Gastrocnemius medialis (tissue), 4 donors: ENCODE measurements at places on chromosomes 5 and 9.

GRCh38 chr5:147568710-147569406, 59.0 kb upstream of the DPYSL3 start:
- no peaks in the 10 kb centered on the region for H3K27me3 ChIP-seq
- DNase-seq: no peak
- no peaks in the 10 kb centered on the region for H3K4me1 ChIP-seq
- no peaks in the 10 kb centered on the region for H3K36me3 ChIP-seq
- H3K4me3 ChIP-seq: no peak overlapping the region

GRCh38 chr9:29613773-29614172, 2040.5 kb upstream of the C9orf72 start:
- no peak overlapping the region for H3K4me3 ChIP-seq
- no peak for DNase-seq
- H3K36me3 ChIP-seq: no peaks in the 10 kb centered on the region

DNA sequence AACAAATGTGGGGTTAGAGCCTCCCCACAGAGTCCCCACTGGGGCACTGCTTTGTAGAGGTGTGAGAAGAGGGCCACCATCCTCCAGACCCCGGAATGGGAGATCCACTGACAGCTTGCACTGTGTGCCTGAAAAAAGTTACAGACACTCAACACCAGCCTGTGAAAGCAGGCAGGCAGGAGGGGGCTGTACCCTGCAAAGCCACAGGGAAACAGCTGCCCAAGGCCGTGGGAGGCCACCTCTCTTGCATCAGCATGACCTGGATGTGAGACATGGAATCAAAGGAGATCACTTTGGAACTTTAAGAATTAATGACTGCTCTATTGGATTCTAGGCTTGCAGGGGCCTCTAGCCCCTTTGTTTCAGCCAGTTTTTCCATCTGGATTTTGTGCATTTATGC, 782.3 kb downstream of the BRINP1 start:
- H3K27ac ChIP-seq: no peak overlapping the region
- no peaks in the 10 kb centered on the region for H3K36me3 ChIP-seq
- H3K4me3 ChIP-seq: no peak overlapping the region
- DNase-seq: no peak
- H3K4me1 ChIP-seq: no peaks in the 10 kb centered on the region
- no peaks in the 10 kb centered on the region for H3K27me3 ChIP-seq

- H3K4me3 ChIP-seq: no peak overlapping the region
- no peaks in the 10 kb centered on the region for H3K4me1 ChIP-seq
- H3K27ac ChIP-seq: no peak overlapping the region
- no peaks in the 10 kb centered on the region for H3K36me3 ChIP-seq
- DNase-seq: no peak
- H3K27me3 ChIP-seq: no peaks in the 10 kb centered on the region
These were observed 1466.7 kb upstream of the CDH9 start for GRCh38 chr5:28505121-28505520.

DNA sequence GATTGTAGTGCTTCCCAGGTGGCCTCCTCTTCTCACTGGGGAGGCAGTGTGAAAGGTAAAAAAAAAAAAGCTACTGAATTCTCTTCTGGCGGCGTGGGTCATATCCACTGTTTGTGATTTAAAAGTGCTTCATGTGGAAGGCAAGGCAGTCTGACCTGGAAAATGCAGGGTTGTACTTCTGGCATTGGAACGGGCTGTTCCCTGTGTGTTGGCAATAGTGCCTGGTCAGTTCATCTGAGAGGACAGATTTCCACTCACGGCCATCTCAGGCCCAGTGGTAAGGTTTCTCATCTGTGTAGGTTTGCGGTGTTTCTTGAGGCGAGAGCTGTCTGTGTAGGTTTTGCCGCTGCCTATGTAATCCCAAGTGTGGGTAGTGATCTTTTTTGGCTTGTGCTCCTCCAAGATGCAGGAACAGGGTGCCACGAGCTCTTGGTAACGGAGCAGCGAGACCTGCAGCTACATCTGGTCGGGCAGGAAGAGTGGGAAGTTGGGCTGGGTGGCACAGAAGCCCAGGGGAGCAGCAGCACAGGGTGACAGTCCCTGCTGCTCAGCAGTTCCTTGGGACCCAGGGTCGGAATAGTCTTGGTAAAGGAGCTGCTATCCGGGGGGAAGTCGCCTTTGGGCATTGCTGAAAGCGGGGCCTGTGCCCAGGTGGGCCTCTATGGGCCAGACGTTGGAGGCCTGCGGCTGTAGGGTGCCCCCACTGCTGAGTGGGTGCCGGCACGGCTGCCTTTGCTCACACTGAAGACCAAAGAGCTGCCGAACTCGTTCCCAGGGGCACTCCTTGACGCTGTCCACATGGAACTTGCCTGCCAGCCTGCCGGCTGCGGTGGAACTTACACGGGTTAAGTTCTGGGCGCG, 11.2 kb downstream of the RCL1 start:
- no peaks in the 10 kb centered on the region for H3K27me3 ChIP-seq
- H3K4me1 ChIP-seq: peaks cover 65% of the 10 kb centered on the region
- H3K36me3 ChIP-seq: no peaks in the 10 kb centered on the region
- peak overlapping the region; percentile 96 for H3K27ac ChIP-seq

DNA sequence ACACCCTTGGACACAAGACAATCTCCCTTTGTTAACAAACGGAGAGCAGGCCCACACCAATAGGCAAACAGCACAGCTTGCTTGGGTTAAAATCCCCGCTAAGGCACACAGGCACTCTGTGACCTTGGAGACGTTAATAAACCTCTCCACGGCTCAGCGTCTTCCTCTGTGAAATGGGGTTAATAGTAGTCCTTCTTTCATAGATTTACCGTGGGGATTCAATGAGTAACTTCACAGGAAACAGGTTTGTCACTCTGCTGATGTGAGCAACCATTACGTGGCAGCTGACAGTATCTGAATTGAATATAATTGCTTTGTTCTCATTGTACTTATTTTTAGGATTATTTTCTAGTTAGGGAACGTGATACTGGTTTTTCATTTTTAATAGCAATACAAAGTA, 65.2 kb upstream of the ADRA1B start:
- no peak for DNase-seq
- no peaks in the 10 kb centered on the region for H3K27me3 ChIP-seq
- no peaks in the 10 kb centered on the region for H3K36me3 ChIP-seq
- H3K4me1 ChIP-seq: no peaks in the 10 kb centered on the region

DNA sequence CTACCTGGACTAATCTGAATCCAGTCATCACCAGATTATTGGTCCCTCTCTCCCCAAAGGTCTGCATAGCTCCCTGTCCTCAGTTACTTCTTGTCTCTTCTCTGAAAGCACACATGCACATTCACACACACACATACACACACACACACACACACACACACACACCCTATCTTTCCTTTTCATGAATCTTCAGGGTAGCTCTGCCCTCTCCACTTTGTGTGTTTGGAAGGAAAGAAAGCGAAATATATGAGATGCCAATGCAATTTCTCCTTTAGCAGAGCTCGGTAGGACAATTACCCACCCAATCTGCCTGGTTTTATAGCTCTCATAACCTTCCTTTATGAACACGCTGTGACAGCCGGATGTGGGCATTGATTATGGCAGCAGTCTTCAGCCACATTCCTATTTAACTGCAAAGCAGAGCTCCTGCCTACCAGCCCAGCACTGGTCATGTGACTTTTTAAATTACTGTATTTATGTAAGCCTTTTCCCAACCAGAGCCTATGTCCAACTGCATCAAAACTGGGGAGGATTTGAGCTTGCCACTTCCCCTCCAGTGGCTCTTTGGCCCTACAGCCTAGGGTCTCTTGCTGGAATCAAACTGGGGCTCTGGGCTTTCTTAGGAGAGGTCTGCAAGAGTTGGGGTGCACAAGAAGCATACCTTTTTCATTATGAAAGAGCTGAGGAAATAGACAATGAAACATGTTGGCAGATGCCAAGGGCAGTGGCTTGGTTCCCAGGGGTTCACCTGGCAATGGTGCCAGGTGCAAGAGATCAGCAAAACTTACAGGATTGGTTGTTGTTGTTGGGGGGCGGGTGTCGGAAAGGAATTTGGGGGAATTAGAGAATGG, 20.8 kb upstream of the MATR3 start:
- no peak for DNase-seq
- H3K27ac ChIP-seq: peak overlapping the region; percentile 97
- no peaks in the 10 kb centered on the region for H3K27me3 ChIP-seq
- H3K36me3 ChIP-seq: peaks cover 5% of the 10 kb centered on the region

DNA sequence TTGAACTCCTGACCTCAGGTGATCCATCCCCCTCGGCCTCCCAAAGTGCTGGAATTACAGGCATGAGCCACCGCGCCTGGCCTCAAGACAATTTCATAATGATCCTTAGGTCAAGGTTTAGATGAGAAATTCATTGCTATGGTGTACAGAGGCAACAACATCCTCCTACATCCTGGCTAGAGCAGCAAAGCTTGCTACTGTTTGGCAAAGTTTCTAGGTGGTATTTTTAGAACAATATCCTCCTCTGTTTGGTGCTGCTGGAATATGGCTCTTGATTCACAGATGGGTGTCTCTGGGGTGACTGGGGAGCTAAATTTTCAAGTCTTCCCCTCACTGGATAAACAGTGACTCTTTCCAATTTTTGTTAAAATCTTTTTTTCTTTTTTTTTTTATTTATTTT, 30.6 kb downstream of the CRHBP start:
- no peak overlapping the region for H3K27ac ChIP-seq
- H3K4me1 ChIP-seq: no peaks in the 10 kb centered on the region
- H3K36me3 ChIP-seq: no peaks in the 10 kb centered on the region
- no peak for DNase-seq

DNA sequence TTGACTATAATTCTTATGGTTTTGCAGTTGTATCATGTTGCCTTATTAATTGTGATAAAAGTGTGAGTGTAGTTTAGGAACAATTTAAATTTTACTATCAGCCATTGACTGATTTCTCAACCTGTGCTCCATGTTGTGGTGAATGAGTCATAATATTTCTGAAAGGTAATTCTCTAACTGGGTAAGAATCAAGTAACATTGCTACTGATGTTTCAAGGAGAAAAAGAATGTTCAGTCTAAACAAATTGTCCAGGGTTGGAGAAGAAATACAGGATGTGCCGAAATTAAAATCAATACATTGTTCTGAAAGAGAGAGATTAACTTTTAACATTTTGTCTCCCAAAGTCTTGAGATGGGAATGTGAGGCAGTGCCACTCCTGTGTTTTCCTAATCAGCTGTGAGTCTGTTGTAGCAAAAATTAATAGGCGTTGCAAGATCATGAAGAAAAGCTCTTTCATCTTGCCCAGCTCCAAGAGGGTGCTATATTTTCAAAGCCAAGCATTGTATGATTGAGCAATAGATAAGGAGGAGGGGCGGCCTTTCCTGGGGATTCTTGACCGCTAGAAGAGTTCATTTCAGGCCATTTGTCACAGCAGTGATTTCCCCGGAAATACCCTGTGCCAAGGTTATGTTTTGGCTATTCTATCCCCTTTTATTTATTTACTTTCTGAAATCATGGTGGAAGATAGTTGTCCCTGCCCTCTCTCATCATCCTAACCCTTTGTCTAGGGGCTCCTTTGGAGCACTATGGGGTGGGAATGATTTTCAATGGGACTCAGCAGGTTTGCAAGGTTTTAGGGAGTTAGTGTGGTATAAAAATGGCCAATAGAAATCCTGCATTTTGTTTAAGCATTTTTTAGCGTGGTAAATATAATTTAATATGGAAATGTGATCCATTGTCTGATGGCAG, 151.6 kb downstream of the FOCAD start:
- H3K4me3 ChIP-seq: no peak overlapping the region
- H3K27me3 ChIP-seq: no peaks in the 10 kb centered on the region
- peak overlapping the region; percentile 62 for H3K27ac ChIP-seq
- no peaks in the 10 kb centered on the region for H3K36me3 ChIP-seq

- H3K4me3 ChIP-seq: no peak overlapping the region
- H3K27me3 ChIP-seq: no peaks in the 10 kb centered on the region
- H3K36me3 ChIP-seq: no peaks in the 10 kb centered on the region
- no peaks in the 10 kb centered on the region for H3K4me1 ChIP-seq
- DNase-seq: no peak
These were observed 366.9 kb downstream of the DEPDC1B start for GRCh38 chr5:60333005-60333571.

DNA sequence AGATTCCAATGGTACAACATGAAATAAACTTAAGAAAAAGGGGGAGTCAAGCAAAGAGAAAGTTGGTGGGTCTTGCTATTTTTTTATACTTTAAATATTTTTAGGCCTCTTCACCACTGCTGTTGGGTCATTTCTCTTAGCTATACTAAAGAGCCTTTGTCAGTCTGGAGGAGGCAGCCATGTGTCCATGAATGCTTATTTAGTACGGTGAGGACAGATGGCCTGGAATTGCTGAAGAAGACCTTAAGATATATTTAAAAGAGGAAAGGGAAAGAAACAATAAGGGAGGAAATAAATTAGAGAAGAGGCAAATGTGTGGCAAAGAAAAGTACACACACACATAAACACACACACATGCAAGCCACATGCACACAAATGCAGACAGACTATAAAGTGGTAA, 560.5 kb upstream of the MEF2C start:
- H3K36me3 ChIP-seq: no peaks in the 10 kb centered on the region
- H3K4me1 ChIP-seq: peaks cover 13% of the 10 kb centered on the region
- no peaks in the 10 kb centered on the region for H3K27me3 ChIP-seq
- H3K4me3 ChIP-seq: no peak overlapping the region
- no peak for DNase-seq
- no peak overlapping the region for H3K27ac ChIP-seq

DNA sequence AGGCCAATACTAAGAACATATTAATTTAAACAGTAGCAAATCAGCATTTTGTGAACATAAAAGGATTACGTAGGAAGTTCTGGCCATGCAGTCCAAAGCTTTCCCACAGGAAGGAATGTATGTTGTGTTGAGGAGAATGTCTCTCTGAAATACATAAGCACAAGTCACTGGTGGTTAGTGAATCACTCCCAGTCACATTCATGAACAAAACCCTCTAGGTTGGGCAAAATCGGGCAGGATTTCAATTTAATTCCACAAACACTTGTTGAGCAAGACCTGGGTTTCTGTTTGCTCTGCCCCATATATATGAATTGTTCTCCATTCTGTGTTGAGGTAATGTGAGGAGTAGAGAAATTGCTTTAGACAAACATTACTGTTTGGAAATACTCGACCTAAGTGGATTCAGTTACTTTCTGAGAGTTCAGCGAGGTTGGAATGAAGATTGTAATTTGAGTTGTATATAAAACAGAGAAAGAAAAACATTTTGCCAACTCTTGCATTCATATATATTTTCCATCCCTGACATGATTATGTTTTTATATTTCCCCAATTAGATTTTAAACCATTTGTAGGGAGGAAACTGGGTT, 127.6 kb upstream of the RPS23 start:
- H3K27me3 ChIP-seq: no peaks in the 10 kb centered on the region
- H3K4me1 ChIP-seq: no peaks in the 10 kb centered on the region
- H3K36me3 ChIP-seq: no peaks in the 10 kb centered on the region
- DNase-seq: no peak

DNA sequence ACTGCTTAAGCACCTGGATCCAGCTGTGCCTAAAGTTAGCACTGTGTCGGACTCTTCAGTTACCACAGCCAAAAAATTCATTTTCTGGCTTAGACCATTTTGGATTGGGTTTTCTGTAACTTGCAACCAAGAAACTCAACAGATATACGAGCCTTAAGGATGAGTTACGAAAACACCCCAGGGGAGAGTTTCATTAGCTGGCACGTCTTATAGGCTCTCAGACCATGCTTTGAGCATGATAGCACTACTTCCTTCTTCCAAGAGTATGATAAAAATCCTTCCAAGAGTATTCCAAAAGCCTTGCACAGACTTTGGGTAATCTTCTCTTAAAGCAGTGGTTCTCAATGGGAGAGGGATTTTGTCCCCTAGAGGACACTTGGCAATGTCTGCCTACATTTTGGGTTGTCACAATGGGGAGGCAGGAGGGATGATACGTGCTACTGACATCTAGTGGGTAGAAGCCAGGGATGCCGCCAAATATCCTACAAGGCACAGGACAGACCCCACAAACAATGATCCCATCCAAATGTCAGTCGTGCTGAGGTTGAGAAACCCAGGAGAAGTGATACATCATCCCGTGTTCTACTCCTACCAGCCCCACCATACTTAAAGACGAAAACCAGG, 64.8 kb downstream of the SMIM23 start:
- H3K36me3 ChIP-seq: no peaks in the 10 kb centered on the region
- no peak for DNase-seq
- H3K27me3 ChIP-seq: no peaks in the 10 kb centered on the region
- no peak overlapping the region for H3K27ac ChIP-seq
- H3K4me3 ChIP-seq: no peak overlapping the region
